Stimulated activated CD4-positive, alpha-beta T cell treated with anti-CD3 and anti-CD28 coated beads, Interleukin-4, amount 100 ng/mL, for 24 hours (primary cell): ENCODE measurements at places on chromosomes 2 and 18.

- no peak for DNase-seq
Observed at GRCh38 chr2:86062043-86062442, 43.6 kb downstream of the POLR1A start.

DNA sequence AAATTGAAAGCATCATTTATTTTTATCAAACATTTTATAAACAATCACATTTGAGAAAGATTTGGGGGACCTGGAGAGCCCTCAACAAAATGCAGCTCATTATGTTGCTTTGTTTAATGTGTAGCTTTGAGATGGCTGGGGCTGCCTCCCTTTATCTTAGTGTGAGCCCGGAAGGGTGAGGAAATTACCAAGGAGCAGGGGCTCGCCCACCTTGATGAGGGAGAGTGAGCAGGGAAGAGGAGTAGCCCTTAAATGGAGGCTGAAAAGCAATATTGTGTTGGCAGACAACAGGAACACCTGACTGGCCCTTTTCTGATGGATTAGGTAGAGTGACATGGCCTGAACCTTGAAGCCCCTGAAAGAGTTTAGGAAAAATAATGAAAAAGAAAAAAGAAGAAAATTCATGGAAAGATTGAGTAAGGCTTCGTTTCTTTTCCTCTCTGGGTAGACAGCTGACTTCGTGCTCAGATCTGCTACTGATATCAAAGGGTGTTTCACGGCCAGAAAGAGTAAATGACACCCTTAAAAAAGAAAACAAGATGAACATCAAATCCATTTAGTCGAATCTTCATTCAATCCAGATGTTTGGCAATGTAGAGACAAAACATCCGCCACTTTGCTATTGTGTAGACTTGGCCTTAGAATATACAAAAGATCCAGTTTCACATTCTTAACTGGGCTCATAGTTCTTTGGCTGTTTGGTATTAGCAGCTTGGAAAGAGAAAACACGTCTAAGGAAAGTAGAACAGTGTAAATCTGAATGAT, 206.5 kb upstream of the TCF4 start:
- DNase-seq = no peak

DNA sequence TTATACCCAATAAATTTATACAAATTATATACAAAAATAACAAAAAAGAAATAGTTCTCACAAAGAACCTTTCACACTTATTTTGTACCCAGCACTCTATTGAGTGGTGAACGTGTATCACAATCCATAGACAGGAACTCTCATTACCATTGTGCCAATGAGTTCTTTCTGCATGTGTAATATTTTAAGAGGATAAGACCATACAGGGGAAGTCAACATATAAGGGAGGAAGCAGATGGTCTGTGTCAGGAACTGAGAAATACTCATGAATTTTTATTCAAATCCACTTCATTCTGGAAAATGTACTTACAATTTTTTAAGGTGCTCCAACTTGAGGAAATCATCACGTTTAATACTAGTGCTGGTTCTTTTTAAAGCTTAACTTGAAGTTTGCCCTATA, 27.1 kb upstream of the ELOA2 start:
- no peak for DNase-seq

GRCh38 chr2:174965992-174966744, 39.0 kb downstream of the CHN1 start:
- DNase-seq = no peak

DNA sequence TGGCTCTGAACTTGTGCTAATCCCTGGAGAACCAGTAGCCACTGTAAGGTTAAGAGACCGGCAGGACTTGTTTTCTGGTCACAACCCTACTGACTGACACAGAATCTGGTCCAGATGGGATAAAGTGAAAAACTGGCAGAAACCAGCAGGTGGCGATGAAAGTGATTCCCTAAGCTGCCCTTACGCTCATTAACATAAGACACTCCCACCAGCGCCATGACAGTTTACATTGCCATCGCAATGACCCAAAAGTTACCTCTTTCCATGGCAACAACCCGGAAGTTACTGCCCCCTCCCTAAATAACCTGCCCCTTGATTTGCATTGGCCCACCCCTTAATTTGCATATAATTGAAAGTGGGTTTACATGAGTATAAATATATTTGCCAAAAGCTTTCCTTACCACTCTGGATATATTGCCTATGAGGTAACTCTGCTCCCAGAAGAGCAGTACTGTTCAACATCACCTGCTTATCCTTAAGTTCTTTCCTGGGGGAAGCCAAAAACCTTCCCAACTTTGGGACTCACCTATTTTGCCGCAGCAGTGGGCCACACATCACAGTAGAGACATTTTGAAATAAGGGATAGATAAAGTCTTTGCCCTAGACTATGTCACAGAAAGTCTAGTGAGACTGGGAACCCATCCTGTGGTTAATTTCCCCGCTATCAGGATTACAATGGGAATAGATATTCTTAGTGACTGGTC, 35.8 kb upstream of the AFF3 start:
- DNase-seq = peak; percentile 19

- no peak for DNase-seq
Observed at GRCh38 chr2:15640261-15640711, 48.6 kb downstream of the DDX1 start.

DNA sequence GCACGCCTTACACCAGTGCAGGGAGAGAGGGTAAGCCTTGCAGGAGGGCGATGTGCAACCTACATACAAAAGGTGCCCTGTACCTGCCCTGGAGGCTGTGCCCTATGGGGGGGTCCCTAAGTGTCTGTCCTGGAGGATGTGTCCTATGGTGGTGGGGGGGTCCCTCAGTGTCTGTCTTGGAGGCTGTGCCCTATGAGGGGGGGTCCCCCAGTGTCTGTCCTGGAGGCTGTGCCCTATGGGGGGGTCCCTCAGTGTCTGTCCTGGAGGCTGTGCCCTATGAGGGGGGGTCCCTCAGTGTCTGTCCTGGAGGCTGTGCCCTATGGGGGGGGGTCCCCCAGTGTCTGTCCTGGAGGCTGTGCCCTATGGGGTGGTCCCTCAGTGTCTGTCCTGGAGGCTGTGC, 216.6 kb downstream of the HDAC4 start:
- no peak for DNase-seq

DNA sequence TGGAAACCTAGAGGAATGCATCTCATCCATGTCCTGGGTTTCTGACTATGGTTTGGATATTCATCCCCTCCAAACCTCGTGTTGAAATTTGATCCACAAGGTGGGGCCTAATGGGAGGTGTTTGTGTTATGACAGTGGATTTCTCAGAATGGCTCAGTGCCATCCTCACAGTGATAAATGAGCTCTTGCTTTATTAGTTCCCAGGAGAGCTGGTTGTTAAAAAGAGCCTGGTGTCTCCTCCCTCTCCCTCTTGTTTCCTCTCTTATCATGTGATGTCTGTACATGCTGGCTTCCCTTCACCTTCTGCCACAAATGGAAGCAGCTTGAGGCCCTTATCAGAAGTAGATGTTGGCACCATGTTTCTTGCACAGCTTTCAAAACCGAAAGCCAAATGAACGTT, 424.3 kb downstream of the DCC start:
- no peak for DNase-seq

DNA sequence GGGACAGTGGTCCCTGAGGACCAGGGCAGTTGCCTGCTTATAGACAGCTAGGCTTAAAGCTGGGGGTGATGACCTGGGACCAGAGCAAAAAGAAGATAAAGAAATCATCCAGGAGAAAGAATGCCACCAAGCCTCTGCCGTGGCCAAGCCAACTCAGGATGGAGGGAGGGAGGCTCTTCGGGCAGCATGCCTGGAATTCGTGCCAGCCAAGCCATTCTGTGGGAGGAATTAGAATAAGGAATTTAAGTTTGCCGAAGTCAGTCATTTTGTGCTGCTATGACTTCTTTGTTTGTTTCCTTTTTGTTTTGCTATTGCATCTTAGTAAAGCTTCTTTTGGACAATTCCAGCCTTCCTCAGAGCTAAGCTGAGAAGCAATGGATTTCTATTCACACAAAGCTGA, 124.1 kb downstream of the EN1 start:
- DNase-seq = no peak

GRCh38 chr2:3361518-3362389, 15.9 kb downstream of the EIPR1 start:
- no peak for DNase-seq

DNA sequence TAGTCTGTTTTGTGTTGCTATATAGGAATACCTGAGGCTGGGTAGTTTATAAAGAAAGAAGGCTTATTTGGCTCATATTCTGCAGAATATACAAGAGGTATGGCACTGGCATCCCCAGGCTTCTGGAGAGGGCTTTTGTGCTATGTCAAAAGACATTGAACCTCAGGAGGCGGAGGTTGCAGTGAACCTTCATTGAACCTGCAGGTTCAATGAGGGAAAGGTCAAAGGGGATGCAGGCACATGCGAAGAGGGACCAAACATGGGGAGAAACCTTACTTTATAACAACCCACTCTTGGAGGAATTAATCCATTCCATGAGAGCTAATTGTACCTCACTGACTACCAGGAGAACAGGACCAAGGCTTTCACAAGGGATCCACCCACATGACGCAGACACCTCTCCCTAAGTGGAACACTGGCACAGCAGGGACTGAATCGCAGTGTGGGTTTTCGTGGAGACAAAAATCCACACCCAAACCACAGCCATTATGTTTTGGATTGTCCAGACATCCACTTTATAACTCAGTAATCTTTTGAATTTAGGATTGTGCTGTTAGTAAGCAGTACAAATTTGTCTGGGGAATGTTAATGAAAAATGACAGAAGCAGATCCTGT, 4.1 kb upstream of the SERPINB8 start:
- no peak for DNase-seq

DNA sequence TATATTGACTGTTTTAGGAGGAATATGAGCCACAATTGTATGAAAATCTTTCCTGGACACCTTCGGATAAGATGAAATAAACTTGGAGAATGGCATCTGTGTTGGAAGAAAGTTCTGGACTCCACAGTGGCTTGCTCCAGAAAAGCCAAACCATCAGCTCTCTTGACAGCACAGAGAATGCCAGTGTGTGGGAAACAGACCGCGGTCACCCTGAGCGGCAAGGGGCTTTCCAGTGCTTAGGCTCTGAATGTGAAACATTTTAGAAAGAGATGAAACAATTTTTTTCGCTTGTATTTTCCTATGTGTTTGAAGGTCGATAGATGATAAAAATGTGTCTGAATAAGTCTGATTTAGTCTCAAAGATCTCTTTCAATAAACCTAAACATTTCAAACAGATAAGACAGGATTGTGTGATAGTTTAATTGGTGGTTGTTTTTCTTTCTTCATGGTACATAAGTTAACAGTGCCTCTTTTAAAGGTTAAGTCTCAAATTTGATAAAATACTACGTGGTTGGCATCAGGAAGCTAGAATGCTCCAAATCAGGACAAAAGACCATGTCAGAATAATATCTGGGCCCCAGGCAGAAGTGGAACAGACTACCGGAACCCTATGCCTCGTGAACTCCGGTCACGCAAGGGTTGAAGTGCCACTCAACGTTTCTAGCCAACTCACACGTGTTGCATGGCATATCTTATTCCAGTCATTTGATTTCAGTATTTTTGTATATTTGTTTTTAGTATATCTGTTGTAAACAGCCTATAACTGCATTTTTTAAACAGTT, 28.9 kb downstream of the PTGR3 start:
- no peak for DNase-seq

DNA sequence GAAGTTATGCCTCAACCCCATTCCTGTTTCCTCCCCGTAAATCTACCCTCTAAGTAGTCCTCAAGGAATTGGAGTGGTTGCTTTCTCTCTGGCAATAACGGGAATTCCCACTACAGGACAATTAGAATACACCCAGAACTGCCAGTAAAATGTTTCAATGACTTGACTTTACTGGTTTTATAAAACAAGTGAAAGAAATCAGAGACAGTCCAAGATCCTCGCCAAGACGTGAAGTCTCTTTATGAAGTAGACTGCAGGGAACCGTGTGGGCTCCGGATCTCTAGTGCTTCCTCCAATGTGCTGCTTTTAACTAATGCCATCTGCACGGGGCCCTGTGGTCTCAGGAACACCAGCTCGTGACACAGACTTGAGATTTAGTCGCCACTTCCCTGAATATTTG, 101.4 kb downstream of the CPO start:
- no peak for DNase-seq

DNA sequence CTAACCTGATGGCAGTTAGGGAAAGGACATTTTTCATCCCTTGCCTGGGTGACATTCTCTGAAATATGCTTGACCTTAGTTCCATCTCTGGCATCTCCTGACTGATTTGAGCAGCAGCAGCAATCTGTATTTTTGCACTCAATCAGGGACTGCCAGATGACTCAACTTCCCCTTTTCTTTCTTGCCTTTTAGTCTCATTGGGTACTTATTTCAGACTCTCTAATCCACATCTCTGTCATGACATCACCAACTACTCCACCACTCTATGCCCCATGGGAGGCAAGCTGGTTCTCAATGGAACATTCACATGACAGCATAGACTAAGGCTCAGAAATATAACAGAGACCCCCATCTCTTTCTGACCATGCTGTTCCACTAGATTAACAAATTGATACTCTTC, 254.2 kb downstream of the RIT2 start:
- no peak for DNase-seq

GRCh38 chr2:26144953-26145680, 27.8 kb upstream of the GAREM2 start:
- DNase-seq = peak; percentile 71

DNA sequence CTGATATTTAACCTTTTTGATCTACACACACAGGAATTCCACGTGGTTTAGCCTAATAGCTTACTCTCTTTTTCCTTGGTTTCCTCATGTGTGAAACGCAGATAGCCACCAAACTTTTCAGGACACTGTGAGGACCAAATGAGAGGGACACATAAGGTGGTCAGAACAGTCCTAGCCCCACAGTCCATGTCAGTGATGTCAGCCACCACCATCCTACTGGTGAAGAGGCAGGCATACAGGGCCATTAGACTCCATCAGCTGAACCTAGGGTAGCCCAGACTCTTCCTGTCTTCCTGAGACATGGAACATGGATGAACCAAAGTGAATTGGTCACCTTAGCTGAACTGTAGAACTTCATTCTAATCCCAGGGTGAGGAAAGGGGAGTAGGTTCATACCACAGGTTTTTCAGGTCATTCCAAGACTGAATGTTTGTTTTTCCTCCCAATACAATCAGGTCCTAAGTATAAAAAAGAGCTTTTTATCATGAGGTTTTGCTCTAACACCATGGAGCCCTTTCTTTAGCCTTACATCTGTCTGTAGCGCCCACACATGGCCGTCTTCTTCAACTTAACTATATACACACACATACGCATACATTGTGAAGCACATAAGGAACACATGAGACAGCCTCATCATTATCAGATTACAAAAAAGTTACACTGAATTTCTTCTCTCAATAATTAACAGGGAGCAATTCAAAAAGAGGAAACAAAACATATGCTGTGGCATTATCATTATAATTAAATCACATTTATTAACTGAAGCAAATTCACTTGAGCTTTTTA, 18.5 kb upstream of the NFE2L2 start:
- no peak for DNase-seq
